ENCODE measurements at places on chromosomes 13 and 19.

GRCh38 chr19:17411801-17412200, 6.4 kb upstream of the BST2 start:
- DNase-seq = no peak

DNA sequence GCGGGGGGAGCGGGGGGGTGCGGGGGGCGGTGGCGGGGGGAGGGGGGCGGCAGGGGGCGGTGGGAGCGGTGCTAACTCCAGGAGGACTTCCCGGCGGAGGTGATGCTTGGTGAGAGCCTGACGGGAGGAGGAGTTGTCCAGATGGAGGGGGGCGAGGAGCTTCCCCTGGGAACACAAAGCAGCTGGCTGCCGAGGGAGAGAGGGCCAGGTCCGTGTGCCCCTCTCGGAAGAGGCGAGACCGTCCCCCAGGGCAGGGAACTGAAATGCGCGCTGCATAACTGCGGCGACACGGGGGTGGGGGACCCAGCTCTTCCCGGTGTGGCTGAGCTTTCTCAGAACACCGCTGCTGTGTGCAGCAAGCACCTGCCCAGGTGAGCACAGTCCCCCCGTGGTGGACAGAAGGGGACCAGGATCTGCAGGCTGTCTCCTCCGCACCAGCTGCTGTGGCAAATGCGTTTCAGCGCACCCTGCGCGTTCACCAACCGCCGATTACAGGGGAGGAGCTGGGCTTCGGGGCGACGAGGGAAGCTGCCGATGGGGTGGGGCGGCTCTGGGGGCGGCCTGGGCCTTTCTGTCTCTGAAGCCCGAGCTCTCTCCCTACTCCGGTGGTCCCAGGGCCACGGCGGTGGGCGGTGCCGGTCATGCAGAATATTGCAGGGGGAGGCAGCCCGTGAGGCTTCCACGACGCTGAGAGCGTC, 54.7 kb upstream of the F7 start:
- DNase-seq = no peak

DNA sequence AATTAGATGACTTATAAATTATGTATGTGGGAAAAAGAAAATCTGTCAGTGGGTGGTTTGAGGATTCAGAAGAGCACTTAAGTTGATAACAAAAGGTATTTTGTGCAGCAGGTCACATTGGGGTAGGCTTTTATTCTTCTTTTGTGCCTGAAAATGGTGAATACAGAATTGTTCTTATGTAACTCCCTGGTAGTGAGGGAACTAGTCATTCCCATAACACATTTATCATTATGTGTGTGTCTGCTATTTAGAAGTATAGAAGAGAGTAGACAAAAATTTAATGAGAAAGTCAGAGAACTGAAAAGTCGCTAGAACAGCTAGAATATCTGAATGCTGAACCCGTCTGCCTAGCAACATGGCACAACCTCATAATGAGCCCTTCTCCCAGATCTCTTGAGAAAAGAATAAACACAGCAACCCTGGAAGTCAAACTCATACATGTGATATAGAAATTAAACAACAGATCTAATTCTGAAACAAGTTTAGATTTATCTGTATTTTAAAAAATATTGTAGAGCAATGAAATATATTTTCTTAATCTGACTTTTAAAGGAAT, 111.8 kb upstream of the EDNRB start:
- DNase-seq = no peak

GRCh38 chr19:15995536-15995935, 46.7 kb downstream of the OR10H4 start:
- no peak for DNase-seq

GRCh38 chr19:10010247-10010691, at the start of gene COL5A3:
Gene COL5A3 (minus strand): TSS chr19:10010504. CDS start chr19:10010385, 119 bp downstream.
- DNase-seq = peak; percentile 75

DNA sequence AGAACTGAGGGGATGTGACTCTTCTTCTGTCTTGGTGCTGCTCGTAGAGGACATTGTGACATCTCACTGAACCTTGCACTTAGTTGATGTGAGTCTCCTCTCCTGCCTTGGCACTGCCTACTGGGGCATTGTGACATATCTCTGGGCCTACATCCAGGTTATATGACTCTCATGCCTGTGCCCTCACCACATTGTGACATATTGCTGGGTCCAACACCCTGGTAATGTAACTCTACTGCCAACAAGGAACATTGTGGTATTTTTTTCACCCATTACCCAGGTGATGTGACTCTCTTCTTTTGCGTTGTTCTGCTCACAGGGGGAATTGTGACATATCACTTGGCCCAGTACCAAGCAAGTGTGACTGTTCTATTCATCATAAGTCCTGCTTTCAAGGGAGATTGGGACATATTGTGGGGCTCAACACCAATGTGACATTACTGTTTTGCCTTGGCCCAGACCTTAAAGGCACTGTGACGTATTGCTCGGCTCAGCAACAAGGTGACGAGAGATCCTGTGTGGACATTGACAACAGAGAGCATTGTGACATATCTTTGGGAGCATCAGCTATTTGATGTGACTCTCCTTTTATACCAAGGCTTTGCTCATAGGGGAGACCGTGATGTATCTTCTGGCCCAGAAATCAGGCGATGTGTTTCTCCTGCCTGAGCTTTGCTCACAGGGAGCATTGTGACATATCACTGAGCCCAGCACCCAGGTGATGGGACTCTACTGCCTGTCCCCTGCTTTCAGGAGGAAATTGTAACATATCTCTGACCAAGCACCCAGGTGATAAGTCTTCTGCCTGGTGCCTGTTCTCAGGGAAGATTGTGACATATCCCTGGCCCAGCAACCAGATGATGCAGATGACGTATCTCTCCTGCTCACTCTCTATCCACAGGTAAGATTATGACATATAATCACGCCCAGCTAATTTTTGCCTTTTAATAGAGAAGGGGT, 12.2 kb upstream of the ZNF429 start:
- no peak for DNase-seq

- DNase-seq = no peak
Measured at GRCh38 chr13:99237981-99238662, 20.1 kb downstream of the GPR18 start.

DNA sequence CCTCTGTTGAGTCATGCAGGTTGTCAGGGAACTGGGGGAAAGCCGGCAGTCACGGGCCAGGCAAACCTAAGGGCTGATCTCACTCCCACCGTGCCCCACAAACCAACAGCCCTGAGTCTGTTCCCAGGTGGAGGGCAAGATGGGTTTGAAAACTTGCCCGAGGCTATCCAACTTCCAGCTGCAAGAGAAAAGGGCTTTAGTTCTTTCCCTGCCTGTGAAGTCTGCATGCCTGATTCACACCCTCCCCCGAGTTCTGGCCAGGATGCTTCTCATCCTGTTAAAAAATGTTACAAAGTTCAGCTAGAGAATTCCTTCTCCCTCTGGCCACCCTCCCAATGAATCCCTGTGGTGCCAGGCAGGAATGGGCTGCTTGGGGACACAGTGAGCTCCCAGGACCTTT, 33.1 kb downstream of the MYO16 start:
- no peak for DNase-seq

- no peak for DNase-seq
Measured at GRCh38 chr13:110593430-110594130, 21.8 kb upstream of the NAXD start.

- no peak for DNase-seq
Measured at GRCh38 chr13:106417467-106418110, 117.9 kb downstream of the EFNB2 start.

DNA sequence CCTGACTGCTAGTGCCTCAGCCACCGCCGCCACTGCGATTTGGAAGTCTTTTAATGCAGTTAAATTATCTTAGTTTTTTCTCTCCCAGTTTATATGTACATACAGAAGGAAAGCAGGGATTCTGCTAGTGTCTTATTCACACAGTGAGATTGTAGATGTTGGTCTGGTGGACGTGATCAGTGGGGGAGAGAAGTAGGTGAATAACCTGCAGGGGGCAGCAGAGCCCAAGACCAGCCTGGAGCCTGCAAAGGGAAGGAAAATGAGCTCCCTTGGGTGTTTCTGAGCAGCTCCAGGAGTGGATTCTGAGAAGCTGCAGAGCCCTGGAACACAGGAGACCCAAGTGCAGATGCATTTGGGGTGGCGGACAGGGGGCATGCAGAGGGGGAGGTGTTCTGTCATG, 26.3 kb downstream of the ZNF844 start:
- DNase-seq = peak; percentile 90

GRCh38 chr13:81795710-81796109, 1454.8 kb upstream of the SPRY2 start:
- DNase-seq = no peak

GRCh38 chr13:35479706-35480105, 3.2 kb upstream of the MAB21L1 start:
- no peak for DNase-seq

- no peak for DNase-seq
Measured at GRCh38 chr13:112623051-112623711, 35.2 kb upstream of the TUBGCP3 start.

DNA sequence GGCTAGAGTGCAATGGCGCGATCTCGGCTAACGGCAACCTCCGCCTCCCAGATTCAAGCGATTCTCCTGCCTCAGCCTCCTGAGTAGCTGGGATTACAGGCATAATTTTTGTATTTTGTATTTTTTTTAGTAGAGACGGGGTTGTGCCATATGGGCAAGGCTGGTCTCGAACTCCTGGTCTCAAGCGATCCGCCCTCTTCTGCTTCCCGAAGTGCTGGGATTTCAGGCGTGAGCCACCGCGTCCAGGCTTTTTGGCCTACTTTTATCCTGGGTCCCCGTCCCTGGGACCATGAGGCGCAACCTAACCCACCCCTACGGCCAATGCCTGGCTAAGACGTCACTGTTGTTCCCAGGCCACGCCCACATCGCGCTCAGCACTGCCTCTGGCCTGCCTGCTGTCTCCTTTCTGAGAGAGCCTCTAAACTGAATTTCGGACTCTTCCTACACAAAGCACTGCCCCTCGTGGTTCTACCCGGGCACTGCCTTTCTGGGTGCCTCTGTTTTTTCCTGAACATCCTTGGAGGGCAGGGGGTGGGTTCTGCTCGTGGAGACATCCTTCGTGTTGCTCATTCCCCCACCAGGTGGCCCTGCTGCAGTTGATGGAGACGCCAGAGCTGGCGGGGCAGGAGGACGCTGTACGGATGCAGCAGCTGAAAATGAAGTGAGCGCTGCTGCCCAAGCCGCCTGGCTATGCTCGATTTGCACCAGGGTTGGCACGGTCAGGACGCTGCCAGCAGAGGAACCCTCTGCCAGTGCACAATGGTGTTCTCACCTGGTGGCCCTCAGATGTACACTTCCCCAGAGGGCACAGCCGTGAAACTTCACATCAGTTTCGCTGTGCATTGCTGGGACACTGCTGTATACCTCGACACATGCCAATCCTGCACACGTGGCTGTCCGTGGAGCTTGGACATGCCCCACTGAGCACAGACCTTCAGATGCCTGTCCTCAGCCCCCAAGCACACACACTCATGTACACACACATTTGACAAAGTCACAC, 2.0 kb downstream of the REX1BD start:
- DNase-seq = no peak

DNA sequence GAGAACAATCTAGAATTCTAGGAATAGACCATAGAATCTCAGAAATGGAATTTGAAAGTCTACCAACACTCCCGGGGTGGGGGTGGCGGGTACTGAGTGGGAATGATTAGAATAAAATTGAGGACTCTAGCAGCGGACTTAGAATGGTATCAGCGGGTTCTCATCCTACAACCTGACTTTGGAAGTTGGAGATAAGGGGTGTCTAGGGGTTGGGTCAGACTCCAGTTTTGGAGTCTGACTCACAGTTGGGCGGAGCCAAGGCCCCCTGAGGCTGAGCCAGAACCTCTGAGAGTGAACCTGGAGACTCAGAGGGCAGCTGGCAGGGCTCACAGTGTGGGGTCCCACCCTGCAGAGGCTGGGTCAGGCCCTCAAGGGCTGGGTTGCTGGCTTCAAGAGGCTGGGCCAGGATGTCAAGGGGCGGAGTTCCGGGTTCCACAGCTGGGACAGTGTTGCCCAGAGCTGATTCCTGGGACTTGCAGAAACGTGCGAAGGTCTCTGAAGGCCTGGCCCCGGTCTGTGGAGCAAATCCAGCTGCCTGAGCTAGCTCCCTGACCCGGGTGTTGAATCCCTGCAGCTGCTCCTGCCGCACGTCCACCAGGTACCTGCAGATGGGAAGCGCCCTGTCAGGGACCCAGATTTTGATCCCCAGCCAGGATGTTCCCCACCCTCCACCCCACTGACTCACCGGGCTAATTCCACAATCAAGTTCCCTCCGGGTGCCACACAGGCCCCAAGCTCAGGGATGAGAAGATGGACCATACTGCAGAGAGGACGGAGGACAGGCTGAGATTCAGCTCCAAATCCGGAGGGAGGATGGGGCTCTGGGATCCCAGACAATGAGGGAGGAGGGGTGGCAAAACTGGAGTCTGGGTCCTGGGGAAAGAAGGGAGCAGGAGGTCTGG, 1.6 kb upstream of the TNNI3 start:
- peak; percentile 28 for DNase-seq

DNA sequence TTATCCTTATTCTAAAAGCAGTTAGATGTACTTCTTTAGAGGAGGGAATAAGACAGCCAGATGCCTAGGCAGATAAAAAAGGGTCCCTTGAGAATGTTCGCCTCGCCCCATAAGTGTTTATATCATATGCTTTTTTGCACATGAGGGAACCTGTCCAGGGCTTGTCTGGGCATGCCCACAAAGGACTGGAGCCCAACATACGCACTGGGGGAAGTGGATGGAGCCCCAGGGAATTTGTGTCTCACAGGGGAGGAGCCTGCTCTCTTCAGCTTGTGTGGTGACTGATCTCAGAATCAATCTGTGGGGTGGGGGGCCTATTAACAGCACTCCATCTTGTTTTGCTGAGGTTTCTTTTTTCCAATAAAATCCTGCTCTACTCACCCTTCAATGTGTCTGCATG, 22.6 kb downstream of the MED4 start:
- no peak for DNase-seq

DNA sequence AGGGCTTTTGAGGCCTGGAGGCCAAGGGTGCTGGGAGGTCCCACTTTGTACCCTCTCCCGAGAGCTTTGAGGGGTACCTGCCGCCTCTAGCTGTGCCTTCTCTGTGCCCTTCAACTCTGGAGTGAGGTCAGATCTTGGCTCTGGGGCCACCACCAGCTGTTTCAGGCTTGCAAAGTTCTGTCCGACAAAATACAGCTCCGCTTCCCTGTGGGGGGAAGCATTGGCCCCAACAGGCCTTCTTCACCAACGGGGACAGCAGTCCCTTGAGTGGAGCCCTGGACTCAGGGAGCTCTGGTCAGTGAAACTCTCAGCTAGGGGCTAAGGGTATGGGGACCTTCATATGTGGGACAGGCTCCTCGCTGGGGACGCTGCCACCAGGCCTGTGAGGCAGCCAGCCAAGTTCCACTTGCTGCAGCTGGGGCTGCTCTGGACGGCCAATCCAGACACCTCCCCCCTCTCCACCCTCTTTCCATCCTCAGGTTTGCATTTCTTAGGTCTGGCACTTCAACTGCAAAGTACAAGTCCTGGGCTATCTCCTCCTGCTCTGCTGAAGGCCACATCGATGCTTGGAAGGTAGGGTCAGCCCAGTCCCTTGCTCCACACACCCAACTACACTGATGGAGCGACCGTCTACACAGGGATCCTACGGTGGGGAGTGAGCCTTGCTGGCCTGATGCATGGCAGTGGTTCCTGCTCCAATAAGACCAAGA, 46.8 kb downstream of the C13orf46 start:
- DNase-seq = peak; percentile 23

DNA sequence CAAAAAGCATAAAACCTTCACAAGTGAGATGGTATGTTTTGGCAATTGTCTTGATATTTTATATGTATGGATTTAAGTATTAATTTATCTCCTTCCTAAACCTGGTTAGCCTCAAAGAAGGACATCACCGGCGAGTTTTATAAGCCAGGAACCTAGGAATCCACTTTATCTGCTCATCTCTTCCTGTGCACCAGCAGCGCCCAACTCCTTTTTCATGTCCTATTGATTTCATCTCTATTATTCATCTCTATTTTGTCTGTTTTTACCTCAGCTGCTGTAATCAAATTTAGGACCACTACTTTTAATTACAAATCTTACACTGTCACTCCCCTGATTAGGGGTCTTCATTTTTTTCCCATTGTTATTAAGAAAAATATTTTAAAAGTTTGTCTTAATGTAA, 286.4 kb downstream of the DACH1 start:
- DNase-seq = no peak

All from stomach (tissue), 19 donors.